ENCODE measurements at places on chromosomes 12 and 14. TPM values are rescaled to one million over a fixed set of nuclear protein-coding genes. Genes with fewer than 3 reads are reported as not detected.

The DTX3 gene
- total RNA-seq = 17.8 TPM

The ZFYVE26 gene
- total RNA-seq = 22.6 TPM

The OR6C74 gene
- total RNA-seq = not detected

- no peak for DNase-seq
These were observed 11.2 kb downstream of the TTC8 start for GRCh38 chr14:88835661-88836060.

DNA sequence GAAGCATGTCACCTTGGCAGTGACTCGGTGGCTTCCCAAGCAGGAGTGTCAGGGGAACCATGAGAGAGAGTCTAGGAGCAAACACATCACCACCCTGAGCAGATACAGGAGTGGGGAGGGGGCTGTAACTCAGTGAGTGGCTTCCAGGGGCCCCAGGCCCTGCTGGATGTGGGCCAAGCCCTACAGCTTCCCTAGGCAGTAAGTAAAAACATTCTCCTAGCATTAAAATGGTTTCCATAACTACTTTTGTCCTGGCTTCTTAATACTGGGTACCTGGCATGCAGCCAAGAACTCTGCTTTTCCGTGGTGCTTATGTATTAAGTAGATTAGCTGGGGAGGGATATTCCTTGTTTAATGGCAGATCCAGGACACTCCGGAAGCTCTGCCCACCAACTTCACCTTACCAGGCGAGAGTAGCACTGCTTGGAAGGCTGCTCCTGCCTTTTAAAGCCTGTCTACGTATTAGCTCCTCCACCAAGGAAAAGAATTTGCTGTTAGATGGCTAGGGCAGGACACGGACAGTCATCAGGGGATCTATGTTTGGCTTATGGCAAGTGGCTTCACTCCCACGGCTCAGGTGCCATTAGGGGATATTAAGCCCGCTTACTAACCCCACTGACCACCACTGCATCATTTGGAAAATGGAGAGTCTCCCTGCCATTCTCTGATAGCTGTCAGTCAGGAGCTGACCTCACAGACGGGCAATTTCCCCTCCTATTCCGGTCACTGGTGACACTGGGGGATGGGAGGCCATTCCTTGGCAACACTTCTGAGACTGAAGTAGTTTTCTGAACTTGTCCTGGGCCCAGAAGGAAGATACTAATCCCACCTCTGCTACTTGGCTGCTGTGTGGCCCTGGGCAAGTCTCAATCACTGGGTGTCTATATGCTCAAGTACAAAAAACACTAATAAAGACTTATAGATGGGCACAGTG, 22.8 kb downstream of the OTUB2 start:
- no peak for DNase-seq
